Sigmoid colon (tissue), 7 donors: ENCODE measurements at places on chromosomes 4 and X.

- no peak for DNase-seq
Observed at GRCh38 chr4:164871673-164872072, 5.3 kb upstream of the APELA start.

DNA sequence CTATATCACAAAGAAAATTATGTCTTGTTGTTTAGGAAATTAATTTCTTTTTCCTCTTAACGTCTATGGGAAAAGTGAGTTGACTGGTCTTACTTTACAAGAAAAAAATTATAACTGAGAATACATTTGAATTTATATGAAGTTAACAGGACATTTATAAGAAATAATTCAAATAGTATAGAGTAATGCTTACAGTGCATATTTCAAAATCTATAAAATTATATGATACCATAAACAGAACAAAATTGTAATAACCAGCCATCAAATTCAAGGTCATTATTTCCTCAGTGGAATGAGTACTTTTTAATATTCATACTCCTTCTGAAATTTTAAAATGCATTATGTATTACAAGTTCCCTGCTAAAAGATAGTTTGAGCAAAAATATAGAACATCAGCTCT is 884.5 kb downstream of the TECRL start:
- DNase-seq = no peak

- DNase-seq = no peak
Observed at GRCh38 chr4:128560754-128561495, 248.6 kb upstream of the JADE1 start.

GRCh38 chr4:137471895-137472294 is 60.4 kb downstream of the PCDH18 start:
- DNase-seq = no peak

DNA sequence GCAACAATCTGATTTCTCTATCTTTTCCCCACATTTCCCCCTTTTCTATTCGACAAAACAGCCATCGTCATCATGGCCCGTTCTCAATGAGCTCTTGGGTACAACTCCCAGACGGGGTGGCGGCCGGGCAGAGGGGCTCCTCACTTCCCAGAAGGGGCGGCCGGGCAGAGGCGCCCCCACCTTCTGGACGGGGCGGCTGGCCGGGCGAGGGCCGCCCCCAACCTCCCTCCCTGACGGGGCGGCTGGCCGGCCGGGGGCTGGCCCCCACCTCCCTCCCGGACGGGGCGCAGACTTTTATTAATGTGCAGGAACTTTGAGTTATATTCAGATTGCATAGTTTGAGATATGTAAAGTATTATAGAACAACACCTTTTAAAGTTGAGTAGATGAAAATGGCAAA is 64.4 kb upstream of the HPGD start:
- no peak for DNase-seq

- DNase-seq = no peak
Observed at GRCh38 chr4:78557841-78558240, 6.3 kb downstream of the ANXA3 start.

GRCh38 chr4:183142571-183143550 is 43.8 kb downstream of the WWC2 start:
- peak; percentile 81 for DNase-seq

- DNase-seq = no peak
Observed at GRCh38 chr4:52914051-52914605, 52.0 kb downstream of the RASL11B start.

- peak; percentile 64 for DNase-seq
Observed at GRCh38 chrX:56766554-56767347, 37.7 kb downstream of the NBDY start.

- no peak for DNase-seq
Observed at GRCh38 chrX:1244164-1245076, 24.2 kb upstream of the CSF2RA start.

DNA sequence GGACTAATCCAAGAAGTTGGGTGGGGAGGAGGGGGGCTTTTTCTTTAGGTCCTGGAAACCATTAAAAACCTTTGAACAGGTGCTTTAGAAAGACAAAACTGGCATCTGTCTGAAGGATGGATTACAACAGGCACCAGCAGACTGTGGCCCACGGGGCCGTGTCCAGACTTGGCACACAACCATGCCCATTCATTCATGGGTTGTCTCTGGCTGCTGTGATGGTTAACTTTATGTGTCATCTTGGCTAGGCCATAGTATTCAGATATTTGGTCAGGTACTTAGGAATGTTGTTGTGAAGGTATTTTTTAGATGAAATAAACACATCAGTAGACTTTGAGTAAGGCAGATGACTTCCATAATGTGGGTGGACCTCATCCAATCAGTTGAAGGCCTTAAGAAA is 45.5 kb downstream of the TBL1X start:
- no peak for DNase-seq
